ENCODE measurements at places on chromosomes 2 and 18. TPM values are rescaled to one million over a fixed set of nuclear protein-coding genes. Genes with fewer than 3 reads are reported as not detected.

DNA sequence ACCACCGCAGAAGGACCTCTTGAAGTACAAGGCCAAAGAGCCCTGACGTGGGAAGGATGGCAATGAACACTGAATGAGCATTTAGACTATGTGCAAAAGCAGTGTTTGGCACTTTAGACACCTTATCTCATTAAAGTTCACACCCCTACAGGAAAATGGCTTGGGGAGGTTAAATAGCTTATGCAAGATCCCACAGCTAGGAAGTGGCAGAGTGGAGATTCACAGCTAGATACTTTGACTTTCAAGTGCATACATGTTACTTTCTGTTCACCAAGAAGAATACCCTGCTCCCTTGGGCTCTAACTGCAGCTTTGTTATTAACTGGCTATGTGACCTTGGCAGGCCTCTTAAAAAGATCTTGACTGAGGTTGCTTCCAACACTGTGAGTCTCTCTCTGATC lies 58.2 kb downstream of the ICOS start:
- DNase-seq, result no peak

GRCh38 chr2:3655871-3656761 lies 1.9 kb upstream of the ALLC start:
- no peak for DNase-seq

The SERPINB3 gene
- total RNA-seq, result not detected

DNA sequence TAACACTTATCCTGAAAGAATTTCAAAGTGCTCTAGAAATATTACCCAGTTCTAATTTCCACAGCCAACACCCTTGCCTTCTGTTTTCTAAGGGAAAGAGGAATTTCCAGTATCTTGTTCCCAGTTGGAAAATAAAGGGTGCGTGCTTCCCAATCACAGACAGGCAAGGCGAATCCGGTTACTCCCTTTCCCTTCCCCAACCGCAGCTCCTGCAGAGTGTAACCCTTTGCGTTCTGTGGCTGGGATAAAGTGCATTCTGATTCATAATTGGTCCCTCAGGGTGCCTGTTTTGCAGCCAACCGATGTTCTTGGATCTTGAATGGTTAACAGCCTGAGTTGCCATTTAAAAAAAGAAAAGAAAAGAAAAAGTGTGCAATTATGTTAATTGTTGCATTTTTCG lies 40.6 kb upstream of the PGAP1 start:
- DNase-seq, result peak; percentile 61

The TWIST2 gene
- total RNA-seq, result 467 TPM

DNA sequence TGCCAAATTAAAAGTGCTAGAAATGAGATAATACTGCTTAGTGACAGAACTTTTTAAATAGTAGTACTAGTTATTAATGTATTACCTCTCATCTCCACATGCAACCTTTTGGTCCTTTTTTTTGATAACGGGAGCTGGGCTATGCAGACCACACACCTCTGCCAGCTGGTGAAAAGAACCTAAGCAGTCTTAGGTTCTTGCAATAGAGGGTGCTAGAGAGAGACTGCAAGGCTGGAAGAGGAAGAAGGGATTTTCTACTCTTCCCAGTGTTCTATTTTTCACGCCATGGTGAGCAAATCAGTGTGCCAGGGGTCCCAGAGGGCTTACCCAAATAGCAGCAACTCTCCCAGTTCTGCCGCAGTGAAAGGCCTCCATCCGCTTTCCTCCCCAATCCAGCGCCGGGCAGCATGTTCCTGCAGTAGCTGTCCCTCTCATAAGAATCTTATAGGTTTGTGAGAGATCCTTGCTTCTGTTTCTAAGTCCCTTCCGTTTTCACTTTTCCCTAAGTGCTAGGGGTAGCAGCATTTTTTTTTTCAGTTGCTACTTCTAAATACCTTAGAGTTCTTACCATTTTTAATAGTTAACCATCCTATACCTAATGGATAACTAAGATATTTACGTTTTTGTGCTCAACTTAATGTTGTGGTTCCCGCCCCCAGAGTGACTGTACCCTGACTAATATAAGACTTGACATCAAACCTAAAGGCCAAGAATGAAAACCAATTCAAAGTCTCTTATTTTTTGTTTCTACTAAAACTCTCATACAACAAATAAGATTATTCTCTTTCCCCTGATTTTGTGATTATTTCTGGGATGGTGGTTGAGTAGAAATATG lies 69.4 kb upstream of the UBE2E3 start:
- DNase-seq, result peak; percentile 49

The DPP4 gene
- total RNA-seq, result 39.9 TPM

- DNase-seq, result peak; percentile 67
These were observed 17.3 kb upstream of the KLHL23 start for GRCh38 chr2:169716238-169716886.

- no peak for DNase-seq
These were observed 123.5 kb upstream of the CAPN13 start for GRCh38 chr2:30930716-30931115.

The PAX8 gene
- 2.1 TPM for total RNA-seq

- no peak for DNase-seq
These were observed 32.7 kb upstream of the CCDC68 start for GRCh38 chr18:54991981-54992380.

DNA sequence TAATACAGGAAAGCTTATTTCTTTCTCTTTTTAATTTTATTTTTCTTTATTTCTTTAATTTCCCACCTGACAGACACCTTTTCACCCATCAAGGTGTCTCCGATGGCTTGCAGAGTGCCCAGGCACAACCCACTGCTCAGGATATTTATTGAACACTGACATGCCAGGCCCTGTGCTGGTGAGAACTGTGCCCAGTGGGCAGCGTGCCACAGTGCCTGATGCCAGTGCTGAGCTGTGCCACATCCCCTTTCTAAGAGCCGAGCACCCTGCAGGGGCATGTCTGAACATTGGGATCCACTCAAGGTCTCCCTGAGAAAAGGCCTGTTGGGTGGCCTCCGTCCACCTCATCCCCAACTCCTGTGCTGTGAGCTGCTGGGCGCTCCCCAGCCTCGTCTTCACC lies 158.6 kb upstream of the RAB6C start:
- no peak for DNase-seq

The NCKAP5 gene
- 0.65 TPM for total RNA-seq

GRCh38 chr18:74996055-74996454 lies 212.9 kb downstream of the PTGR3 start:
- DNase-seq, result no peak

GRCh38 chr2:53422979-53423378 lies 344.6 kb upstream of the CHAC2 start:
- peak; percentile 61 for DNase-seq

DNA sequence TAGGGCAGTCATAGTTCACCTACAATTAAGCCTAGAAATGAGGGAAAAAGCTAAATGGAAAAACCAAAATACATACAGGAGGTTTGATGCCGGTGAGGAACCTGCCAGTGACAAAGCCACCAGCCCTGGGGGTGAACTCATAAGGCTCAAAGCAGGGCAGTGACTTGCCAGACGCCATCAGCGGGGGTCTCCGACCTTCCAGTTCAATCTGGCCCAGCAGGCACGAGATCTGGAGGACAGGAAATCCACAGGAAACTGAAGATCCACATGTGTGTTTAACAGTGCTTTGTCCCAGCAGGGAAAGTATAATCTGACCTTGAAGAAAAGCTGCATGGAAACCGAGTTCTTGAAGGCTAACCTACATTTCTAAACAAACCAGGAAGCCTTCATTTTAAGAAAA lies 60.1 kb downstream of the POLR1A start:
- no peak for DNase-seq

The IFIH1 gene
- 1.6 TPM for total RNA-seq

The IMPACT gene
- 61.5 TPM for total RNA-seq

GRCh38 chr18:27497246-27497645 lies 312.1 kb upstream of the CHST9 start:
- DNase-seq, result no peak

GRCh38 chr18:49731860-49732311 lies 81.4 kb downstream of the ACAA2 start:
- DNase-seq, result no peak

DNA sequence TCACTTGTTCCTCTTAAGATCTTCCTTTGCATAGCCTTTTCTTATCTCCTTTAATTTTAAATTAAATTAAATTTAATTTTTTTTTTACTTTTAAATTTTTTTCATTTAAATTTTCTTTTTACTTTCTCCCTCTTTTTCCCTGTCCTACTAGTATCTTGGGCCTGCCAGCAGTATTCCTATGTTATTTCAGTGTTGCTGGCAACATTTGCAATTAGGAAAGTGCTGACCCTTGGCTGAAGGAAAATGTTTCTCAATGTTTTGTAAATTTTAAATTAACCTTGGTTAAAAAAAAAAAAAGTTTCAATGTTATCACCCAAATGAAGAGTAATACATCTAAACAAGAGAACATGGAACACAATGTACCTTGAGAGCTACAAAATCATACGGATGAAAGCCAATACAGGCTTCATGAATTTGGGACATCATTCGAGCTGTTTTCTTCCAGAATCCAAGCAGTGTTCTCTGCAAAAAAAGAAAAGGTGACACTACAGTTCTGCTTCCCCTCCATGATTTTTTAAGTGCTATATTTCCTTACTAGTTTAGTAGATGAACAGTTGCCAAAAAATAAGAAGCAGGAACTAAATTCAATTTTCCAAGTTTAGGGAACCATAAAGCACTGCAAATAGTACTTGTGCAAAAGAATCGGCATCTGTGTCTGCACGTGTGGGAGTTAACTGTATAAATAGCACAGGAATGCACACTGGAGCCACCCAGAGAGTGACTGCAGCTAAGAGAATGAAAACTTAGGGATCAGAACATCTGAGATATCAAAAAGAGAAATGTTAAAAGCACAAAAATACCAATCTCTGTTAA lies 55.8 kb downstream of the ICA1L start:
- peak; percentile 63 for DNase-seq

- peak; percentile 42 for DNase-seq
These were observed 247.7 kb upstream of the RBMS1 start for GRCh38 chr2:160741271-160741670.

- peak; percentile 1 for DNase-seq
These were observed 515.8 kb downstream of the GALR1 start for GRCh38 chr18:77765468-77765867.

DNA sequence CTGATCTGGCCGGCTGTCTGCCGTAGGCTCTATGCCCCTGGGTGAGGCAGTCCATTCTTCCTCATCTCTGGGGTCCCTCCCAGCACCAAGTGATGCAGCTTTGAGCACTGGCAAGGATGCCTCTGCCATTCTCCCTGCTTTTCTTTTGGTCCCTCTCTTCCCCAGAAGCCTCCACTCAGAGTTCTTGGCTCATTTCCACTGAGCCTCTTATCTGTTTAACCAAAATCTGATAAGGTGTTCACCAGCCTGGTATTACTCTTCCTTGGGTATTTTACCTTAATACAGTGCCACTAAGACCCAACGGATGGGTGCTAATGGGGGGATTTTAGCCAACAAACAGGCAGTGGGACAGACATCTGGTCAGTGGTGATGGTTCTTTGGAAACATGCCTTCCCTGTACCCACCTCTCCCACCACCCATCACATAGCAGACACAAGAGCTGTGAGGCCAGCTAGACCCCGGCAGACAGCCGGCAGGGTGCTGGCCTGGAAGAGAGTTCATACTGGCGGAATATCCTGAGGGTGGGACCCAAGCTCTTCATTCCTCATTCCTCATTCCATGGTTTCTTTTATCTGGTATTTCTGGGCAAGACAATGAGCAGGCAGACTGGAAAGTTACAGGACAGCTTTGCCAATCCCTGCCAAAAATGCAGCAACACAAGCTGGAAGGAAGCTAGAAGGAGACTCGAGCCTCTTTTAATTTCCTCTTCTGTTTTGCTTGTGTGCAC lies 34.6 kb downstream of the ZBTB7C start:
- peak; percentile 15 for DNase-seq

DNA sequence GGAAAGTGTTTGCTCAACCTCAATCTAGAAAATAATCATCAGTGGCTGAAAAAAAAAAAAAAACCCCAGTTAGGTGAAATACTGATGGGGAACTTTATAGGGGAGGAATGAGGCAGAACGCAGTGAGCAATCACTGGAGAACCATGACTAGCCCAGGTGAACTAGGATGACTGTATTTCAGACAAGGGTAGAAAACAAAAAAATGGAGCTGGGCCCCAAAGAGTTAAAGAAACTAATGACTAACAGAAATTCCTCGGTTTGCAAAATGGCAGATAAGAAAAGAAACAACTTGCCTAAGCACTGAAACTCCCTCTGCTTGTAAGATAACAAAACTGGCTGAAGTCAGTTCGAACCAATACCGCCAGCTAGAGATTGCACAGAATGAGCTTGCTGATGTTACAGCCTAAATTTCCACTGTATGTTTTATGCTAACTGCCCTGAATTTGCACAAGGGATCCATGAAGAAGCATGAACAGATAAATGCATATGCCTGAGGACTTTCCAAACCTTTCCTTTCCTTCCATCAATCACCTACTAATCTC lies 245.9 kb downstream of the METTL4 start:
- DNase-seq, result no peak

DNA sequence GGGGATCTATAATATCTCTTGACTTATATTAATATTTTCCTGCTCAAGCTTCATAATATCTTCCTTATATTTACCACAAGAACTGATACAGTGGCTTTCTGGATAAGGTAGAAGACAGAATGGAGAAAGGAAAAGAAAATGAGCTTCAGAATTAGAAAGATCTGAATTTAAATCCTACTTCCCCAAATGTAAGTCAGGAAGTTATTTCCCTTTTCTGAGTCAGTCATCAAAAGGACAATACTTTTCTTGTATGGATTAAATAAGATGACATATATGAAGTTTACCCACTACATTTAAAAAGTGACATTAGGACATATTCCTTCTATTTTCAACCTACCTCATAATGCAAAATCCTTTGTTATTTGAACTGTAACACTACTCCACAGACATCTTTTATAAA lies 19.0 kb downstream of the KRCC1 start:
- no peak for DNase-seq

- DNase-seq, result no peak
These were observed 212.3 kb downstream of the GPD2 start for GRCh38 chr2:156648522-156648921.

The STPG4 gene
- total RNA-seq, result not detected

- no peak for DNase-seq
These were observed 35.6 kb downstream of the MAL start for GRCh38 chr2:95061119-95061512.

The TUBA3E gene
- not detected for total RNA-seq

DNA sequence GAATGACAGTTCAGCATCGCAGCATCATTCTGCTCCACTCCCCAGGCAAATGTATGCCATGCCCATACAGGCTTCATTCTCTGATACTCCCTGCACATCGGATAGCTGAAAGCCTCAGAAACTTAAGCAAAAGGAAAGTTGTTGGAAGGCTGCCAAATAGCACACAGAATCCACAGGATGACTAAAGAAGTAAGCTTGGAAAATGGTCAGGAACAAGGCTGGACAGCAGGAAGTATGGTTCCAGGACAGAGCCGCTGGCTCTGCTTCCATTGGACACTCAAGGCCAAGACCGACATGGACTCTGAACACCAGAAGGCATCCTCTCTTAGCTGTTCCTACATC lies 256.5 kb downstream of the CDH20 start:
- DNase-seq, result peak; percentile 56

- DNase-seq, result no peak
These were observed 89.9 kb downstream of the RHOB start for GRCh38 chr2:20536619-20537422.

The QPCT gene
- total RNA-seq, result 37.4 TPM

The ARL6IP6 gene
- 30.9 TPM for total RNA-seq
